Esophagus squamous epithelium (tissue), 5 donors: ENCODE measurements at places on chromosomes 16 and 17.

- no peak for DNase-seq
These were observed 336.0 kb upstream of the EEF2KMT start for GRCh38 chr16:5433587-5433986.

GRCh38 chr17:64297467-64298088, 34.5 kb upstream of the TEX2 start:
- DNase-seq: no peak

DNA sequence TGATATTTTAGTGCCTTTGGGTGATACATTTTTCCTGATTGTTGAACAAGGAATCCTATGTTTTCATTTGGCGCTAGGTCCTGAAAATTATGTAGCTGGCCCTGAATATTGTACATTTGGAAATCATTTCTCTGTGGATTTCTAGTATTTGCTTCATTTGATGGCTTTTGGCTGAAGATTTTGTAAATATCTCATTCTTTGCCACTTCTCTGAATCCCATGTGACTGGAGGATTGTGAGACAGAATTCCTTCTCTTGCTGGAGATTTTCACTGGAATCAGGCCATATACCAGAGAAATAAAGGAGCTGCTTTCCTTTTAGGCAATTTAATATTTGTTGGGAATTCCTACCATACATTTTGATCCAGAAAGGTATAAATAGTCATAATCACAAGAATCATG, 8.6 kb downstream of the KRT28 start:
- no peak for DNase-seq

GRCh38 chr17:4006745-4007211, 42.5 kb upstream of the ATP2A3 start:
- DNase-seq: no peak

DNA sequence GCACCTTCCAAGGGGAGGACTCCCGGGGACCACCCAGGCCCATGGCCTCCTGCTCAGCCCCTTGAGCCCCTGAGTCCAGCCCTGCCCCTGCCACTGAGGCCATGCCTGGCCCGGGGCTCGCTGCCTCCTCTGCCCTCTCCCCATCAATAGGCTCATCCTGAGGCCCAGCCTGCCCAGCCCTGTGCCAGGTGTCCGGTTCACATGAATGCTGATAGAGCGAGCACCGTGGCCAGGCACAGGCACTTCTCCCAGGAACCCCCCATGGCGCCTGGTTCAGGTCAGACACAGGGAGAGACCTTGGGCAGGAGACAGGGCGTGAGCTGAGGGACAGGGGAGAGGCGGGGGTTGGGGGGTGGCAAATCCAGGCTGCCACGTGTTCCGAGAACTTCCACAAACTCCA, 2.8 kb upstream of the PVALEF start:
- no peak for DNase-seq

GRCh38 chr16:89922477-89922883, 662 bp upstream of the TUBB3 start:
- peak; percentile 50 for DNase-seq

GRCh38 chr17:79315358-79316105, 240.9 kb downstream of the ENGASE start:
- DNase-seq: no peak

DNA sequence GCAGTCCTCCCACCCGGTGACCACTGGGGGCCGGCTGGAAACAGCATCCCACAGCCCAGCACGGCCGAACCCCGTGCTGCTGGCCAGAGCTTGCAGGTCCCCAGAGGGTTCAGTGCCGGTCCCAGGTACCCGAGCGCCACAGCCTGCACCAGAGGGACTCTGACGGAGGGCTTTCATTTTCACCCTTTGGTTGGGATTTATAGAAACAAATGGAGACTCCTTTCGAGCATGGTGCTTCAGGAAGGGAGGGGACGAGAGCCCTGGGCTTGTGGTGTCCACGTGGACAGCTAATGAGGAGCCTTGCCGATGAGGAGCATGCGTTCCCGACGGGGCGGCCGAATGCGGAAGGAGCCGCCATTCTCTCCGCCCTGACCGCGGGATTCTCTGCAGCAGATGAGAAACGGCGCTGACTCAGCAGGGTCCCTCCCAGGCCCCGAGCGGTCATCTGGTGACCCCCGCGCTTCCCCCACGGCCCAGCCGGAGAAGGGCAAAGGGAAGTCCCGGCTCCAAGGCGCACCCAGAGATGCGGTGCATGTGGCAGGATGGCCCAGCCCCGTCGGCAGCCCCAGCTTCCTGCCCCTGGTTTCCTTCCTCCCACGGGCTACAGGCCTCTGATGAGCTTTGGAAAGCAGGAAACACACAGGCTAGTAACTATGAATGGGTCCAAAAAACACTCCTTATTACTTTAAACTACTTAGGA, 9.8 kb downstream of the SLC38A10 start:
- no peak for DNase-seq

- DNase-seq: no peak
These were observed 297.5 kb downstream of the CA10 start for GRCh38 chr17:51860954-51861561.

GRCh38 chr17:76867578-76868175, 527 bp upstream of the MGAT5B start:
- no peak for DNase-seq
